A549 treated with DMSO at 1 μM for 4 hours (cell line): ENCODE measurements at places on chromosomes 4 and X. TPM values are rescaled to one million over a fixed set of nuclear protein-coding genes. Genes with fewer than 3 reads are reported as not detected.

Gene BRS3
- total RNA-seq, result not detected in 5 replicates

Gene PFKFB1
- total RNA-seq, result 0.06 to 0.11 TPM (median 0.09 TPM) in 3 of 5 replicates, not detected in the others

Gene TAF1
- total RNA-seq, result 15.4 to 18.7 TPM (median 17.8 TPM) in 5 replicates

Gene NRK
- total RNA-seq, result not detected in 5 replicates

Gene MAGEA9B
- 0.07 TPM in 1 of 5 replicates, not detected in the others for total RNA-seq

Gene NPNT
- 0.19 to 0.41 TPM (median 0.22 TPM) in 5 replicates for total RNA-seq

Gene NKX3-2
- 0.10 to 0.23 TPM (median 0.15 TPM) in 5 replicates for total RNA-seq

Gene PLP1
- total RNA-seq, result not detected in 5 replicates

Gene BEX2
- 8.5 to 13.9 TPM (median 9.9 TPM) in 5 replicates for total RNA-seq

Gene RWDD4
- 16.1 to 19.8 TPM (median 18.2 TPM) in 5 replicates for total RNA-seq

Gene GJB1
- 0.06 to 0.08 TPM (median 0.08 TPM) in 3 of 5 replicates, not detected in the others for total RNA-seq

Gene PRPS1
- 100 to 115 TPM (median 105 TPM) in 5 replicates for total RNA-seq

Gene IDUA
- total RNA-seq, result 8.7 to 14.1 TPM (median 12.7 TPM) in 5 replicates

Gene TEX13C
- 0.01 TPM in 1 of 5 replicates, not detected in the others for total RNA-seq

Gene SPANXD
- 0.17 TPM in 1 of 5 replicates, not detected in the others for total RNA-seq

Gene PABPC4L
- 0.05 to 0.16 TPM (median 0.11 TPM) in 5 replicates for total RNA-seq

Gene ADH4
- not detected in 5 replicates for total RNA-seq

Gene RPL10
- 4,944 to 5,934 TPM (median 5,259 TPM) in 5 replicates for total RNA-seq
